Activated CD4-positive, alpha-beta T cell treated with anti-CD3 and anti-CD28 coated beads for 36 hours (primary cell): ENCODE measurements at places on chromosomes 3 and 15. TPM values are rescaled to one million over a fixed set of nuclear protein-coding genes. Genes with fewer than 3 reads are reported as not detected.

SLC35G2 gene
- total RNA-seq = 2.0 TPM

EOGT gene
- total RNA-seq = 6.0 TPM

DNA sequence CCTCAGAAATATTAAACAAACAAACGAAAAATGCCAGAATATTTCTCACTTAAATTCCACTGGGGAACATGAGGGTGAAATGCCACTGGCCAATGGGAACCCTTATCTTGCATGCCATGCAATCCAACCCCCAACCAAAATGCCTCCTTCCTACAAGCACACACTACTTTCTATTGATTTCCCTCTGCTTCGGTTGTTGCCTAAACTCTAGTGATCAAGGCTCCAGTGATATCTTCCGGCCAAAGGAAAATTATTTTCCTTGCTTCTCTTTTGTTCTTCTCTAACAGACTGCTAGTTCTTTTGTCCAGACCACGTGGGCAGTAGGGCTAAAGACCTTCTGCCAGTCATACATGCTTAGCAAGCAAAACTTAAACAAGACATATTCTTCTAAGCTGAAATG is 115.7 kb downstream of the TMCC1 start:
- no peak for DNase-seq

GRCh38 chr3:8482960-8483665 is 18.5 kb upstream of the LMCD1 start:
- DNase-seq = no peak

DNA sequence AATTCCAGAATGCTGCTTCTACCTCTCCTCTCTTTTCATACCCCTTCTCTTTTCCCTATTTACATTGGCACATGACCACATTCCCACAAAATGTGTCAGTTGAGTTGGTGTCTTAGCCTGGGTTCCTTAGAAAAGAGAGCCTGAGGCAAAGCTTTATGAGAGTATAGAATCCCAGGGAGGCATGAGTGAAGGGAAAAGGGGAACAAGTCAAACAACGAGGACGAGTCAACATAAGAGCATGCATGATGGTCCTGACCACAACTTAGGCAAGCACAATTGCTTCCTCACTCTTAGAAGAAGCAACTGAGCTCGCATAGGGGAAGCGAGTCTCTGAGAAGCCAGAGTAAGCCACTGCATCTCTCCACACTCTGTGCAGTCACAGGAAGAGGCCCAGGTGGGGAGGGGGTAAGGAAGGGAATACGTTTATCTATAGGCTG is 15.4 kb upstream of the ZNF774 start:
- peak; percentile 22 for DNase-seq

GRCh38 chr15:65551183-65551582 is 20.9 kb downstream of the HACD3 start:
- no peak for DNase-seq

- DNase-seq = no peak
Measured at GRCh38 chr15:80003934-80004472, 33.0 kb upstream of the BCL2A1 start.

ACTRT3 gene
- 0.40 TPM for total RNA-seq
